ENCODE measurements at places on chromosomes 11 and 22. TPM values are rescaled to one million over a fixed set of nuclear protein-coding genes. Genes with fewer than 3 reads are reported as not detected.
A peak's percentile ranks its signal among the peaks of the same experiment; 100 is the strongest.

Gene RASD2
- 3.6 TPM for total RNA-seq

DNA sequence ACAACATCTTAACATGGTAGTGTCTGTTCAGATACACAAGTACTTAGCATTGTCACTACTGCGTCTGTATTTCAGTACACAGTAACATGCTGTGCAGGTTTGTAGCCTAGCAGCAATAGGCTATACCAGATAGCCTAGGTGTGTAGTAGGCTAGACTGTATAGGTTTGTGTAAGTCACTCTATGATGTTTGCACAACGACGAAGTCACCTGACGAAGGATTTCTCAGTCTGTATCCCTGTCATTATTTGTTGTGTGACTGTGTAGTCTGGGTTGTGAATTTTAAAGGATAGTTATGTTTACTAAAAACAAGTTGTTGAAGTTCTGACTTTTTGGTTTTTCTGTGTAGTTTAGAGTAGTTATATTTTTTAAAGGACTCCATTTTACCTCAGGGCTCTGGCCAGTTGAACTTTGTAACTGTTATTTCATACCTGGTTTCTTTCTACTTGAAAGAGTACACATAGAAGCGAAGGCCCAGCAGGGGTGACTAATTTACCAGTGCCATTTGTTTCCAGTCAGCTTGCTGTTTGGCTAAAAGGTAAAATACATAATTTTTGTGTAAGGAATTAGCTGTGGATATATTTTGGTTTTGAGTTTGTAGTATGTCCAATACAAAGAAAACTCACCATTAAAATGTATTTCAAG is 72.3 kb downstream of the PPP6R3 start:
- no peak for DNase-seq

- DNase-seq = no peak
Observed at GRCh38 chr11:71387784-71388636, 60.2 kb downstream of the DHCR7 start.

- no peak for DNase-seq
Observed at GRCh38 chr11:30594646-30595411, 8.7 kb upstream of the MPPED2 start.

DNA sequence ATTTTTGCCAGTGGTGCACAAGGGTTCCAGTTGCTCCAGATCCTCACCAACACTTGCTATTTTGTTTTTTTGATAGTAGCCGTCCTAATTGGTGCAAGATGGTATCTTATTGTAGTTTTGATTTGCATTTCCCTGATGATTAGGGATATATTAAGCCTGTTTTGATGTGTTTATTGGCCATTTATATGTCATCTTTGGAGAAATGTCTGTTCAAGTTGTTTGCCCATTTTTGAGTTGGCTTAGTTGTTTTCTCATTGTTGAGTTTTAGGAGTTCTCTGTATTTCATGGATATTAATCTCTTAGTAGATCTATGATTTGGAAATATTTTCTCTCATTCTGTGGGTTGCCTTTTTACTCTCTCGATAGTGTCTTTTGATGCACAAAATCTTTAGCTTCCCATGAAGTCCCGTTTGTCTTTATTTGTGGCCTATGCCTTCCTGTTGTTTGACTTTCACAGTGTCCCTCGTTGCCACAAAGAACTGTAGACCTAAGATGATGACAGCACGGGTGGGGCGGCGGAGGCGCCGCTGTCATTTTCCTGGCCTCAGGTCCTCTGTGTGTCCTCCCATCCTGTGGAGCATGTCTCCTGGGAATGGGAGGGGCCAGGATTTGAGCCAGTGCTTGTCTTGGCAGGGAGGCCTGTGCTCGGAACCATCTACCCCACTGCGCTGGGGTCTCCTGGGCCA is 33.5 kb downstream of the LRP5 start:
- DNase-seq = peak; percentile 35
